ENCODE measurements at places on chromosomes 1 and 21.

GRCh38 chr1:112309499-112309898 lies 86.5 kb upstream of the CTTNBP2NL start:
- DNase-seq: no peak

DNA sequence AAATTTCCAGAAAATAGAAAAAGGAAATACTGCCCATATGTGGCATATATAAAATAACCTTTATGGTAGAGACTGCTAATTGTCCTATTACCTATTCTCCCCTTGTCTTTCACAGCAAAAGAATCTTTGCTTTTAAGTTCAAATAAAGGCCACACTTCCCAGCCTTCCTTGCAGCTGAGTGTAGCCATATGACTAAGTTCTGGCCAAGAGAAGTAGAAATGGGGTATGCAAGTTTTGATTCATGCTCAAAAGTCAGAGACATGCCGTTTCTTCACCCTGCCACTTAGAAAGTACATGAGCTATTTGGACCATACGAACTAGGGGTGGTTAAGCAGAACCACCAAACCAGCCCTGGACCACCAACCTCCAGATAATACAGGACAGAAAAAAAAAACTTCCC lies 18.3 kb upstream of the S100A2 start:
- no peak for DNase-seq

GRCh38 chr1:104294259-104294658 lies 544.6 kb downstream of the AMY1C start:
- no peak for DNase-seq

DNA sequence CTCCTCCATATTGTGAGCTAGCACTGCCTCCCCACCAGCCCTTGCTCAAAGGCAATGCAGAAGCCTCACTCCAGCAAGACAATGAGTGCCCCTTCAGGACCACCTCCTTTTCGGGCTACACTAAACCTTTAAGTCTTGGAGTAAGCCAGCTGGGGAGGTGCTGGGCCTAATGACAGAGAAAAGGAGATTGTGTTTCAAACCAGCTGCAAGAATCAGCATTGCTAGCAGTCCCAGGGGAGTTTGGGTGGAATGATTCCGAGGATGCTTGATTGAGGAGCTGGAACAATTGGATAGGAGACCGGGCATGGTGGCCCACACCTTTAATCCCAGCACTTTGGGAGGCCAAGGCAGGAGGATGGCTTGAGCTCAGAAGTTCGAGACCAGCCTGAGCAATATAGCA lies 54.1 kb upstream of the GPR37L1 start:
- no peak for DNase-seq

DNA sequence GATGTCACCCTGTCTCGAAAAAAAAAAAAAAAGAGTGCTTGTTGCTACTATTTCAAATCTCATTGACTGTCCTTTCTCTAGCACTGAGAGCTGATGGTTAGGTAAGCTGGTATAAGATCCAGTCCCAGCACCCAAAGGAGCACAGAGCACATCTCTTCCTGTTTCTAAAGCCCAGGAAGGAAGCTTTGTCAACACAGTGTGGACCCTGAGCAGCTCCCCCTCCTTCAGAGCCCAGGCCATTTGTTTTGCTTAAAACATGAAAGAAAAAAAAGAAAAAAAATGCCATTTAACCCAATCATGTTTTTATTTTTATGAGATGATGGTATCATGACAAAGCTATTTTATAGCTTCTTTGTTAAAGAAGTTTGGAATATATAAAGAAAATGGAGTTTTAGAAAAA lies 184.1 kb upstream of the DUSP10 start:
- no peak for DNase-seq

DNA sequence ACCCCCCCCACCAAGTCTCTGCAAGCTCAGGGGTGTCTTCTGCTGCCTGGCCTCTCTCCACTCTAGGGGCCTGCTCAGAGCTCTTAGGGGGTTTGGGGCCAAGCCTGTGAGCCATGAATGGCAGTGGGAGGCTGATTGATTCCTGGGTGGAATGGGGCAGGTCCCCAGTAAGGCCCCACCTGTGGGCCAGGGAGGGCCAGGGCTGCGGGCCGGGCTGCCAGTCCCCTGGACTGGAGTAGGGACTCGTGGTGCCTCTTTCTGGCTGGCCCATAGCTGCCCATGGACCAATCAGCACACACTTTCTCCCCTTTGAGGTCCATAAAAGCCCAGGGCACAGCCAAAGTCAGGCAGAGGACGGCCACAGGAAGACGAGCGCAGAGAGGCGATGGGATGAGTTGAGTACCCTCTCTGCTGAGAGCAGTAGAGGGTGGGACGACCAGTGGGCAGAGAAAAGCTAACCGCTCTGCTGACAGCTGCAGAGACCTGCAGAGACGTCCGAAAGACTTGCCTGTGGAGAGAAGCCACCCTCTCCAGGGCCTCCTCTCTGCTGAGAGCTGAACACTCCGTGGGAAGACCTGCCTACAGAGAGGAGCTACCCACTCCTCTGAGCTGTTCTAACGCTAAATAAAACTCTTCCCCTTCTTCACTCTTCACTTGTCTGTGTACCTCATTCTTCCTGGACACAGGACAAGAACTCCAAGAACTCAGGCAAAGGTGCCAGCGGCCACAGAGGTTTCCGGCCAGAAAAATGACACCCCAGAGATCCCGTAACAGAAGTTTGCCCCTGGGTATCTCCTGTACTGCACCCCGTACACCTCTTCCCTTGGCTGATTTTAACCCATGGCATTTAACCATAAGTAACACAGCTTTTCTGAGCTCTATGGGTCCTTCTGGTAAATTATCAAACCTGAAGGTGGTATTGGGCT lies 38.2 kb upstream of the TARDBP start:
- no peak for DNase-seq

DNA sequence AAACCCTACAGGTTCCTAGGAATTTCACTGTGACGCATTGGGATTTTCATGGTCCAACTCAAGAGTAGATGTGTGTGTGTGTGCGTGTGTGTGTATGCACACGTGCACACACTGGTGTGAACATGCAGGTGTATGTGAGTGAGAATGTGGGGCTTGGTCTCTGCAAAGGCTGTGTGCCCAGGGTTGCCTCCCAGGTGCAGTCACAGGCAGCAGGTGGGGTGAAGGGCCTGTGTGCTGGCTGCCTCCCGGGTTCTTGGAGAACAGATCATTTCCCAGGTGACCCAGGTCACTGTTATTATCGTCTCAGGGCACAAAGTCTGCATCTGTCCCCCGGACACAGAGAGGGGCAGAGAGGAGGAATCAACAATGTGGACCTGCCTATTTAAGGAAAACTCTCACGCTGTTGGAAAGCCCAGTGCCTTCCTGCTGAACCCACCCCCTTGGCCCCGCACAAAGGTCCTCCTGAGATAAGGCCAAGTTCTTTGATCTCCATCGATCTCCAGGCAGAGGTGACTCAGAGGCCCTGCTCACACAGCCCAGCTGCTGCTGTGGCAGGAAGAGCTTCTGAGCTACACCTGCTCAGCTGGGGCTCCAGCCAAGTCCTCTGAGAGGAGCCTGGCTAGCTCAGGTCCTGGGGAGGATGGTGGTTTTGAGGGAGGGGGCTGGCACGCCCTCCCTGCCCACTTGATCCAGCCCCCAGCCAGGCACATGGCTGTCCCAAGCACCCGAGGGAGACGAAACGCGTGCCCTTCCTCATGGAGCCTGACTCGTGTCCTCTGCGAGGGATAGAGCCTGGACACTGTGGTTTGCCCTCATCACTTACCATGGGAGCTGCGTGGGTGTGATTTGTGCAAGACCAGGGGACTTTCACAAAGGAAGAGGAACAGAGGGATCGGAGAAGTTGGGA lies 134.0 kb upstream of the ARHGEF16 start:
- DNase-seq: no peak

GRCh38 chr1:160284220-160284781 lies 632 bp downstream of the PEX19 start:
- DNase-seq: peak; percentile 36

DNA sequence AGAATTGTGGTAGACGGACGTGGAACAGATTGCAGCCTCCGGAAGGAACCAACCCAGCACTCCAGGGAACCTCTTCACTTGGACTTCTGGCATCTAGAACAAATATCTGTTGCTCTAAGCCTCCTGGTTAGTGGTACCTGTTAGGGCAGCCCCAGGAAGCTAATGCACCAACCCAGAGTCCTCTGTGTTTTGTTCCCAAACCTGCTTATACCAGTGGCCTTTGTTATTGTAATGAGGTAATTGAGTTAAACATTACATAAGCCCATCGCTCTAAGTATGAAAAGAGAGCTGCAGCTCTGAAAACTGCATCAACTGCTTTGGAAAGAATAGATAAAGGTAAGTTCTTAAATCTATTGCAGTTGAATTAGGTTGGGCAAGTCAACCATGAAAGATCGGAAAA lies 516.7 kb downstream of the NPHP4 start:
- no peak for DNase-seq

- no peak for DNase-seq
Measured at GRCh38 chr1:99441299-99442095, 177.2 kb downstream of the PLPPR4 start.

GRCh38 chr1:38915352-38915948 lies 26.2 kb downstream of the RHBDL2 start:
- no peak for DNase-seq

DNA sequence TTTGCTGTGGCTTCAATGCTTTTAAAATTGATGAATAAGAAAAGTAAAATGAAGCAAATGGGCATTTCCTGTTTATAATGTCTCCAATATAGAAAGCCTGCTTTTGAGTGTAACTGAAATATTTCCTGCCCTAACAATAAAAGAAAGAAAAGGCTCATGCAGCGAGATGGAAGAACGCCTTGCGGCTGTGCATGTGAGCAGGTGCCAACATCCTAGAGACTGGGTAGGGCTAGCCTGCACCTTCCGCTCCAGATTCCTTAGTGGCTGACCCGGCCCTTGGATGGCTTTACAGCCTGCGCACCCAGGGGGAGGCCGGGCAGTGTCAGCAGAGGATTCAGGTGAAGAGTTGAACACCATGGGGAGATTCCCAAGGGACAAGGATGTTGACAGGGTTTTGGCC lies 21.8 kb downstream of the CNIH3 start:
- no peak for DNase-seq

- DNase-seq: no peak
Measured at GRCh38 chr1:173530795-173531693, 53.9 kb downstream of the PRDX6 start.

DNA sequence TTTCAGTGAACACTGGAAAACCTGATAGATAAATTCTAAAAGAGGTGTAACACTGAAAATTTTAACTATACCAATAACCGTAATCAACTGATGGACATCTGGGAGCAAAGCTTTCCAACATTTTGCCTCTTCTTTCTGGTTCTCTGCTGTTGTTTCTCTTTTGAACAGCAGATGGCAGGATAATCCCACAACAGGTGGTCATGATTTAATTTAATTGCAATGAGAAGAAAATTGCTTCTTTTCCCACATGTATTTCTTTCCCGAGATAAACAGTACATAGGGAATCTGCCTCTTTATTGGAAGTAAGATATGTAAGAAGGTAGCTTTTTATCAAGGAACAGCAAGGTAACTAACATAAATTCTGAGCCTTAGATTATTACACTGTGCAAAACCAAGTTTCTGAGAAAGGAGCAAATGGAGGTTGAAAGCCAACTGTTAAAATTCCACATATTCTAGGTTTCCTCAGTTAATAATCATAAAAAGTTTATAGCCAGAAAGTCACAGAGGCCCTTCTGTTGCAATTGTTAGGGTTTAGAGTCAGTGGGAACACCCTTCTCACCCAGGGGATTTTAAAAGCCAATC lies 72.9 kb downstream of the RPS6KA1 start:
- DNase-seq: peak; percentile 61

DNA sequence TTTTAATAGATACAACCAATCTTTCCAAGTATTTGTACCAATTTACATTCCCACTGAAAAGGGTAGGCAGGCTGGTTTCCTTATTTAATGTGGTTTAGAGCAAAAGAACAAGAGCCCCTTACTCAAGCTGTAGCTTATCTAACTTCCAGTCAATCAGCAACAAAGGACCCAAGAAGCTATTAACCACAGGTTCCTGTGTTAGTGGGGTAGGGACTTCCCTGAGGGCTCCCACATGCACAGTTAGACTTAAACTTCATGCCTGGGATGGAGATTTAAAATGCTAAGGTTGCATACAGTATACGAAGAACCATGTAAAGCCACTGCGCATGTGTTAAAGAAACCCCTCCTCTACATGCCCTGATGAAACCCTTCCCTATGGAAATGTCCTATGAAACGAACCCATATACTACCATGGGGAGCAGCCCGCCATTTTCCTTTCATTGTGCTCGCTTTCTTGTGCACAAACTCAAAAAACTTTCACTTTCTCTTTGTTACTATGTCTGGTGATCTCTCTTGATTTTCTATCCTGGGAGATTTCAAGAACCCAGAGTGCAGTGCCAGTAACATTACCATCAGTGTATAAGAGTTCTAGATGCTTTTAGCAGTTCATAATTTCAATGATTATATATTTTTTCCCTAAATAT lies 23.3 kb upstream of the ST6GALNAC5 start:
- no peak for DNase-seq
